ENCODE measurements at places on chromosomes 5 and 9.

- no peak for DNase-seq
Observed at GRCh38 chr5:53364061-53364460, 116.4 kb upstream of the FST start.

DNA sequence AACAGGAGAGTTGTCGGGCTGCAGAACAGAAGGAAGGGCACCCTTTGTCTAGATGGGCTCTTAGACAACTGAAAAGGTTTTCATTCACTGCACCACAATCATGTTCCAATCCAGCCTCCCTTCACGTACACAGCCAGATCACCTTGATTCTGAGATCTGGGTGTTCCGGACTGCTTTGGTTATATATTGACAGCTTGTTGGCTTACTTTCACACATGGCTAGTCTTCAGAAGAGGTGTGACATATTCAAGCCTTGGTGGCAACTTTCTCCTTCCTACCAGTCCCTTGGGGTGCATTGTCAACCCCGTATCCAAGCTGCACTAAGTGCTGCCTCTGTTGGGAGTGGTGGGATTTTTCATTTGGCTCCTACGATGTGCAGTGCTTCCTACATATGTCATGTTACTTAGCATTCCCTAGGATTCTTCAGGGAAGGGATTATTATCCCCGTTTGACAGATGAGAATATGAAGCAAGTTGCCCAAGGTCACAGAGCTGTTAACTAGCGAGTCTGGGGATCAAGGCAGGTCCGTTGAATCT lies 100.6 kb downstream of the LIFR start:
- DNase-seq: no peak

GRCh38 chr5:95808686-95809413 lies 13.7 kb downstream of the GLRX start:
- DNase-seq: no peak

DNA sequence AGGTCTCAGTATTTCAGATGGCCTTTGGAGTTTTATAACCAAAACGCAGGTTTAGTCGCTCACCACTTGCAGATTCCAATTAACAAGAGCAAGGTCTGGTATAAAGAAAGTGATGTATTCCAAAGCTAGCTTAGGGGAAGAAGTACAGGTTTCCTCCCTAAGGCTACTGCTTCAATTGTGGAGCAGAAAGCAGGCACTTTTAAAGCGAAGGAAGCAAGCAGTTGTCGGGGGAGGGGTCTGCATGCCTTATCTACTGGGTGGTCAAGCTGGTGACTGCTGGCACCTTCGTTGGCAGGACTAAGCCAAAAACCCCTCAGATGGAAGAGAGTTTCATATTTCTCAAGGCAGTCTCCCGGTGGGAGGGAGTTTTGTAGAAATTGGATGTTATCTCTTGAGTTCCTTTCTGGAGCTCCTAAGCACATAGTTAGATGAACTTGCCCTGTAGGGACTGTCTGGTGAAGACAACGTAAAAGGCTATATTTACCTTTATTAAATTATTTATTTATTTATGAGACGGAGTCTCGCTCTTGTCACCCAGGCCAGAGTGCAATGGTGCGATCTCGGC lies 1.6 kb upstream of the TMEM245 start:
- DNase-seq: no peak

GRCh38 chr9:20376731-20377375 lies 245.4 kb downstream of the MLLT3 start:
- no peak for DNase-seq

All from cortex of kidney (tissue), 1 donor.